Skeletal muscle cell (primary cell): ENCODE measurements at places on chromosomes 2 and 18.

GRCh38 chr2:43563679-43564078 lies 32.2 kb downstream of the THADA start:
- DNase-seq: no peak

DNA sequence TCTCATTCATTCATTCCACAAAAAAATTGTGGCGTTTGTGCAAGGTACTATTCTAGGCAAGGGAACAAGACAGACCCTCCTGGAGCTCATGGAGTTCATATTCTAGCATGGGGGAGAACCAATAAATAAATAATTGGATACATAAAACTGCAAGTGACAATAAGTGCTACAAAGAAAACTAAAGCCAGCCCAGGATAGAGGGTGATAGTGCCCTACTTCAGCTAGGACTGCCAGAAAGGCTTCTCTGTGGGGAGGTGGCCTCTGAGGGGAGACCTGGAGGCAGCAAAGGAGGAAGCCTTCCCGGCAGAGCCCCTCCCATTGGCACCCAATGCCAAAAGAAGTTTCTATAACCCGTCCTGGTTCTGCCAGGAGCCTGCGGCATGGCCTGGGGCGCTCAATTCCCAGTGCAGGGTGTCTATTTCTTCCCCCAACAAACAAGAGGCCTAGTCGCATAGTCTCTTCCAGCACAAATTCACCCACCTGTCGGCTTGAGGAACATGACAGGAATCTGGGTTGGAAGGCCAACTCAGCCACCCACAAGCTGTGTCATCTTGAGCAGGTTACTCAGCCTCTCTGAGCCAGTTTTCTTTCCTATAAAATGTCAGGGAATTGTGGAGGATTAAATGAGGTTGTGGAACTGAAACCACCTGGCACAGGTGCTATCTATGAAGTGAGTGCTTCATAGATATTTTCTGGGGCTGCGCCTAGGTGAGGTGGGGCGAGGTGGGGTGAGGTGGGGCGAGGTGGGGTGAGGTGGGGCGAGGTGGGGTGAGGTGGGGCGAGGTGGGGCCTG lies 94.3 kb downstream of the ZFP36L2 start:
- no peak for DNase-seq

- DNase-seq: peak; percentile 55
Measured at GRCh38 chr2:26068602-26069298, 34.9 kb downstream of the RAB10 start.

- DNase-seq: no peak
Measured at GRCh38 chr2:64609227-64609941, 44.3 kb downstream of the SERTAD2 start.

DNA sequence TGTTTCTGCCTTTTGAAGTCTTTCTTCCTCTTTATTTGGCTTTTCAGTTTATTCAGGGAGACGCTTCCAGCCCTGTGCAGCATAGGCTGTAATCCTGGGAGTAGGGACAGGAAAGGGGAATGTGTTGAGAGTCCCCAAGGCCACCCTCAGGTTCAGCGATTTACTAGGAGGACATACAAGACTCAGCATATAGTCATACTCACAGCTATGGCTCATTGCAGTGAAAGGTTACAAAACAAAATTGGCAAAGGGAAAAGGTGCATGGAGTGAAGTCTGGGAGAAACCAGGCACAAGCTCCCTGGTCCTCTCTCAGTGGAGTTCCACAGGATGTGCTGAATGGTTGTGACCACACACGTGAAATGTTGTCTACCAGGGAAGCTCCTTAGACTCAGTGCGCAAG lies 49.6 kb upstream of the ZNF638 start:
- DNase-seq: no peak

GRCh38 chr2:14905571-14905970 lies 273.1 kb downstream of the LRATD1 start:
- no peak for DNase-seq

DNA sequence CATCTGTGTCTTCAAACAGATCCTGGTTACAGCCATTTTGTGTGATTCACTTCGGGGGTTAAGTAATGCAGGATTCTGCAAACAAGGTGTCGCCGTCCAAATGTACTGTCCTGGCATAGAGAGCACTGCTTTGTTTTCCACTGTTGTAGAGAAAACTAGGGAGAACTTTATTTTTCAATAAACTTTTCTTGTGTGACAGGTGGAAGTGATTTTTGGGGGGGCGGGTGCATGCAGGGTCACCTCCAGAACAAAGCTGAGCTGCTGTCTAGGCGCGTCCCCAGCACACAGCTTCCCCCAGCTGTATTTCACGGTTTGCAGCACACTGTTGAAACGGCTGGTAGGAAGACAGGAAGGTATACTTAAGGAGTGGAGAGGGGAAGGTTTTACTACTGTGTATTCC lies 200.6 kb downstream of the MGAT5 start:
- DNase-seq: no peak
